COLO829 (cell line): ENCODE measurements at places on chromosomes 16 and 17.

GRCh38 chr17:81335773-81336157, 40.7 kb upstream of the SLC38A10 start:
- DNase-seq: no peak

DNA sequence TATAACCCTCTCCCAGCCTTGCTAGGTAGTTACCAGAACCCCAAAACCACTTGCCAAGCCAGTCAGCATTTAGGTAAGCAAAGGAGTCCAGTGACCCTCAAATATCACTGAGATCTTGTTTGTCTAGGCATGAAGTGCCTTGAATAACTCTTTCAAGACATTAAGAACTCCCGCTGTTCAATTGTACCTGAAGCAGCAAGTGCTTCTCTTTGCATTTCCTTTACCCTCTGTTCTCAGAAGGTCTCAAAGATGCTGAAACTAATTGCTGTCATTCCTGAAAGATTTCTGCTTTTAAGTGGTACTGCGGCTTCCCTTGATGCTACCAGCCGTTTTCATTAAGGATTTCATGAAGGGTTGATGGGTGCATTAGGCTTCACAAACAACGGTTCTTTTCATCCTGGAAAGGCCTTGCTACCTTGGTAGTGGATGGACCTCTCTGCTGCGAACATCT, 142.7 kb downstream of the PITPNC1 start:
- DNase-seq: no peak

GRCh38 chr16:69348222-69348621, 3.4 kb downstream of the TMED6 start:
- no peak for DNase-seq

GRCh38 chr16:67277999-67278772, 1.1 kb upstream of the PLEKHG4 start:
- no peak for DNase-seq

- no peak for DNase-seq
Observed at GRCh38 chr16:56625140-56625942, at the start of gene MT1E. Gene MT1E (plus strand): TSS chr16:56625781. CDS start chr16:56625852, 71 bp downstream.

DNA sequence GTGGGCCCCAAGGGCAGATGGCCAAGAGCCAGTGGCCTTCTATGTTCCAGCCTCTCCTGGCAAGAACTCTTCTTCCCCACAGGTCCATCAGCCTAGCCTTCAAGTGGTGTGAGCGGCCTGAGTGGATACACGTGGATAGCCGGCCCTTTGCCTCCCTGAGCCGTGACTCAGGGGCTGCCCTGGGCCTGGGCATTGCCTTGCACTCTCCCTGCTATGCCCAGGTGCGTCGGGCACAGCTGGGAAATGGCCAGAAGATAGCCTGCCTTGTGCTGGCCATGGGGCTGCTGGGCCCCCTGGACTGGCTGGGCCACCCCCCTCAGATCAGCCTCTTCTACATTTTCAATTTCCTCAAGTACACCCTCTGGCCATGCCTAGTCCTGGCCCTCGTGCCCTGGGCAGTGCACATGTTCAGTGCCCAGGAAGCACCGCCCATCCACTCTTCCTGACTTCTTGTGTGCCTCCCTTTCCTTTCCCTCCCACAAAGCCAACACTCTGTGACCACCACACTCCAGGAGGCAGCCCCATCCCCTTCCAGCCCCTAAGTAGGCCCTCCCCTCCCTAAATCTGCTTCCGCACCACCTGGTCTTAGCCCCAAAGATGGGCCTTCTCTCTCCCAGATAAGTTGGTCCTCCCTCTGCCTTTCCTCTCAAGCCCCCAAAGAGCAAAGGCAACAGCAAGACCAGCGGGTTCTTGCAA, 5.2 kb downstream of the G6PC3 start:
- no peak for DNase-seq

DNA sequence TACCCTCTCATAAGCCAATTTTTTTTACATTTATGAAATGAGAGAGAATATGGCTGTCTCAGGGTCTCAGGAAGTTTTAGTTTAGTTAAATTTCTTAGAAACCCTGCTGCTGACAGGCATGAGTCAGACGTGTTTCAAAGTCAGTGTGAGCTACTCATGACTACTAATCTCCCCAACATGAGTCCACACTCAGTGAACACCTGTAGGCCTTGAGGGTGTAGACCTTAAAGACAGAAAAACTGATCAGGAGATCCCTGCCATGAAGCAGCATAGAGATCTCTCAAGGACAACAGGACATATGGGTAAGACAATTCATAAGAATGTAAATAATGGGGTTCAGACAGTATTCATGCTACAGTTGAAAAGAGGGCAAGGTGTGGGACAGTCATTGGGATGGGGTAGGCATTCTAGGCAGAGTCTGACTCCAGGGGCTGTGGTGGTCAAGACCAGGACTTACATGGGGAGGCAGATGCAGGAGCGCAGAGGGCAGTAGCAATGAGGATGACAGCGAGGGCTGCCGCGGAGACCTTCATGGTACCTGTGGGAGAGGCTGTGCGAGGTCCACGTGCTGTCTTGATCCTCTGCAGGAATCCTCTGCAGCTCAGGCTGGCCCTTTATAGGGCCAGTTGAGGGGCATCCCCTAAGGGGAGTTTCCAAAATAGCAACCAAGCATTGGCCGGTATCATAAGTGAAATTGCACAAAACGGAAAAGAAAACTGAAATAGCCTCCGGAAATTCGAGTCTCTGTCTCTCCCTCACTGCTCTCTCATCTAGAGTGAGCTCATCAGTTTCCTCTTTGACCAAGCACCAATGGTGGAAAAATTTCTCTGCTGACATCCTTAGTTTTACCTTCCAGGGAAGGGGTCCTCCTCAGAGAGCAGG, at the start of gene CCL5:
CCL5 (minus strand) TSS at position 588 of the 882 bp plus-strand sequence.
- DNase-seq: no peak

GRCh38 chr16:85990861-85991301, 91.9 kb downstream of the IRF8 start:
- DNase-seq: no peak

GRCh38 chr16:26396511-26397235, 670.1 kb upstream of the C16orf82 start:
- no peak for DNase-seq

GRCh38 chr17:45366691-45367090, 49.9 kb upstream of the MAP3K14 start:
- DNase-seq: no peak

DNA sequence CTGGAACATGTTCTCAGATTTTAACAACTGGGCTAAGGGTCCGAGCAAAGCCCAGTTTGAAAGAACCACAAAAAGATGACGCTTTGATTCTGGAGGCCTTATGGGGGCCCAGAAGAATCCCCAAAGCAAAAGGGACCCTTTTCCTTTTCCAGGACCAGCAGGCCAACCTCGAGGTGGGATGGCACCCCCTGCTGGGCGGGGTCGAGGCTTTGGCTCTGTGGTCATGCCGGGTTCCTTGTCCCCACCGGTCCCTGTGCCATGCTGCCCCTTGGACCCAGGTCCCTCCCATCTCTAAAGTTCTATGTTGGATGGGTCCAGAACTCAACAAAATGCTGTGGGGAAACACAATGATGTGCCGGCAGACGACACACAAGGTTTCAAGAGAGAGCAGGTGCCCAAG, 30.9 kb downstream of the TMEM204 start:
- no peak for DNase-seq

DNA sequence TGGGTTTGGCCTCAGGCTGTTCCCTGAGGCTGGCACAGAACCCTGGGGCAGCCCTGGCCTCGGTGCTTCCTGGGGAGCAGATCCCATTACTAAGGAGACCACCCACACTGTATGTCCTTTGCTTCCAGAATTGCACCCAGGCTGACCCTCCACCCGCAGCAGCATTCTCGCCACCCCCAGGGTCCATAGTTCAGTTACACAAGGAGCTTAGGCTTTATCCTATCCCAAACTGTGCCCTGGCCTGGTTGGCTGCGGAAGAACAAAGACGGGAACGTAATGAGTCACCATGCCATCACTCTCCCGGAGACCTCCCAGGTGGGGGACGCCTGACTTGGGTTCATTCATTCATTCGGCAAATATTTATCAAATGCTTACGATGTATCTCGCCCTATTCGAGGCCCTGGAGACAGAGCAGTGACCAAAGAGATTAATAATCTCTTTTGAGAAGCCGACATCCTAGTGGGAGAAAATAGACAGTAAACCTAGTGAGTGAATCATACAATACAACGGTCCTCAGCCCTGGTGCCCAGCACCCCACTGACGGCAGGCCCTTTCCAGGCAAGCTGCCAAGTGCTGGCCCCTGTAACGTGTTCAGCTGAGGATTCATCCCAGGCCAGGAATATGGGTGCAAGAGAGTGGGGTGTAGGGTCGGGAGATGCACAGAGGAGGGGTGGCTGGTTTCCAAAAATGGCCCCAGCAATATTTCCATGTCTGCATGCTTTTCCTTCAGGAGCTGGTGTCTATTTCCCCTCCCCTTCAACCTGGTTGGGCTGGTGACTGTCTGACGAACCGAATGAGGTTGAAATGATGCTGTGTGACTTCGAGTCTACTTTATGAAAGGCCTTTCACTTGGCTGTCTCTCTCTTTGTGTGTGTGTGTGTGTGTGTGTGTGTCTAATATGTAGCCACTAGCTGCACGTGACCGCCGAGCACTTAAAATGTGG, 134.2 kb downstream of the MGAT5B start:
- peak; percentile 75 for DNase-seq

DNA sequence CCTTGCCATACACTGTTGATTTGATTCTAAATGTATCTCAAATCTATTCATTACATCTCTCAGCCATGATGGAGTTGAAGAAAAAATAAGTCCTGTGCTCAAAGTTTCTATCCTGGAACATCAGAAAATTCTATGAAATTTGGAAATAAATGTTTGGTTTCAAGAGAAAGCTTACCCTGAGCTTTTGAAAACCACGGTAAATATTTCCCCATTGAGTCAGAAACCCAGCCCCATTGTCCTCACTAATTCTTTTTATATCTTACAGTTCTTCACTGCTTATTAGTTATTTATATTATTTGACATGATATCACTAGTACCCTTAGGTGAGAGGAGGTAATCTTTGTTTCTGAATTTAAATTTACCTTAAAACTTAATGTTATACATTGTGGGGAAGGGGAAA, 128.5 kb downstream of the MRTFB start:
- DNase-seq: no peak

DNA sequence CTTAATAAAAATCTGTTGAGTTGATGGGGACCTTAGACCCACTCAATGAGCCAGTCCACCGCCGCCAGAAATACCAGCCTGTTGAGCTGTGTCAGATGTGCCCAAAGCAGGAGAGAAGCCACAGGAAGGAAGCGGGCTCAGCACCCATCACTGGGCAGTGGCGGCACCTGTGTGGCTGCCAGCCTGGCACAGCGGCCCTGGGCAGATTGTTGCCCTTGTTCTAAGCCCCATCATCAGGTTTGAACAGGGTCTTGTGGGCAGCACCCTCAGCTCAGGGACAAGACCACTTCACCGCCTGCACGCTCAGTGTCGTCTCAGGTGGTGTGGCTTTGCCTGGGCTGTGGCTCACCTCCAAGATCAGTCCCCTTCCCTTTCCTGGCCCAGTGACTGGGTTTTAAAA, 9.3 kb downstream of the ENDOV start:
- DNase-seq: no peak

- no peak for DNase-seq
Observed at GRCh38 chr16:27364493-27365141, 37.4 kb upstream of the IL21R start.
